ENCODE measurements at places on chromosomes 13 and 19. TPM values are rescaled to one million over a fixed set of nuclear protein-coding genes. Genes with fewer than 3 reads are reported as not detected.

DNA sequence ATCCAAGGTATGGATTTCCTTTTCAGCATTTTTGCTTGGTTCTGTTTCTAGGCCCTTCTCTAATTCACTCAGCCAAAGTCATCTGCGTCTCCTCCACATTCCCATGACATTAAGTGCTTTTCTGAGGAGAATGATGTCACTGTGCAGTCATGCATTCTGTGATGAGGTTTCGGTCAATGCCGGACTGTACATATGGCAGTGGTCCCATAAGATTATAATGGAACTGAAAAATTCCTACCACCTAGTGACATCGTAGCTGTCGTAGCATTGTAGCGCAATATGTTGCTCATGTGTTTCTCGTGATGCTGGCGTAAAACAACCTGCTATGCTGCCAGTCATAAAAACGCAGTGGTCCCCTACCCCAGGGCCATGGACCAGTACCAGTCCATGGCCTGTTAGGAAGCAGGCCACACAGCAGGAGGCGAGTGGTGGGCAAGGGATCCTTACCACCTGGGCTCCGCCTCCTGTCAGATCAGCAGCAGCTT, 63.4 kb upstream of the TNFRSF19 start:
- no peak for DNase-seq

GRCh38 chr13:51539887-51540286, 44.4 kb upstream of the WDFY2 start:
- DNase-seq = no peak

Gene PHF11
- 79.6 TPM for total RNA-seq

Gene DNM2
- total RNA-seq = 315 TPM

DNA sequence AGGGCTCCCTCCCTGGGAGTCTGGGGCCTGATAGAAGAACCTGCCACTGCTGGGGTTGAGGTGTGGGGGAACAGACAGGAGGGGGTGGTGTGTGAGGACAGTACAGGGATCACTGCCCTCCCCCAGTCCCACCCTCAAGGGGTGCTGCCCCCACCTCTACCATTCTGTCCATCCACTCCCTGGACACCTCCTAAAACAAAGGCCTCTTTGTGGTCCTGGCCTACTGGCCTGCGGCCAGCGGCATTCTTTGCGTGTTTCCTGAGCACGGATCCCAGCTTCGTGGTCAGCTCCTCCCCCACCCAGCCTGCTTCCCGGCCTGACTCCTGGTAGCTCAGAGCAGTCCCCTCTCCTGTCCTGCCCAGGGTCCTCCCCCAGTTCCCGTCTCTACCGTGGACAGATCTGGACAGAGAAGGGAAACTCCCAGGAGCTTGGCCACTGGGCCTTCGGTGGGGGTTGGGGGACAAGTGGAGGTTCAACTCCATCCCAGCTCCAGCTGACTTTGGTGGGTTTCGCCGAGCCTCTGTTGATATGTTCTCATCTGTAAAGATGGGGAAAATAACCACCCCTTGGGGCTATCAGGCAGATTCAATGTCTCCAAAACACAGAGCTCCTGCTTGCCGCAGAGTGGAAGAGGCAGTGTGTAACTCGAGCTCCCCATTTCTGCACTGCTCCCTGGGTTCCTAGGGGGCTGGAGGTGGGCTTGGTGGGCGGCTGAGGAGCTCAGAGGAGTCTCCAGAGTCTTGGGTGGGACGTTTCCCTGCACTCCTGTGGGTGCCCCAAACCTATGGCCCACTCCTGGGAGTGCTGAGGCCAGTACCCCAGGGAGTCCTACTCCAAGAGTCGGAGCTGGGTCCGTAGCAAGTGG, 48.7 kb downstream of the LYL1 start:
- no peak for DNase-seq

DNA sequence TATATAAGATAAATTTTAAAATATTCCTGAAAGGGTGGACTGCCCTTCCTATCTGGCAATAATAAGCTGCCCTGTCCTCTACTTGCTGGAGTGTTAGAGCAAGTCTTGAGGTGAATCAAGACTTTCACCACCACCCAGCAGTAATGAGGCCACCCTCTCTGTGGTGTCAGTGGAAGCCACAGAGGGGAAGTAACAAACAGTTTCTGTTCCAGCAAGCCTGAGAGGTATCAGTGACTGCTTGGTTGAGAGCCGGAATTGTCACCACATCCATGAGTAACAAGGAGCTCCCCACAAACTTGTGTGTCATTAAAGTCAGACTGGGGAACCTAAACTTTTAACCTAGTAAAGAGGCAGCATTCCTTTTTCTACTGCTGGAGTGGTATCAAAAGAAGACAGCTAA, 532.7 kb upstream of the SPRY2 start:
- peak; percentile 45 for DNase-seq

Gene CADM4
- 0.09 TPM for total RNA-seq

- no peak for DNase-seq
Measured at GRCh38 chr19:273393-273792, 17.8 kb downstream of the PLPP2 start.

DNA sequence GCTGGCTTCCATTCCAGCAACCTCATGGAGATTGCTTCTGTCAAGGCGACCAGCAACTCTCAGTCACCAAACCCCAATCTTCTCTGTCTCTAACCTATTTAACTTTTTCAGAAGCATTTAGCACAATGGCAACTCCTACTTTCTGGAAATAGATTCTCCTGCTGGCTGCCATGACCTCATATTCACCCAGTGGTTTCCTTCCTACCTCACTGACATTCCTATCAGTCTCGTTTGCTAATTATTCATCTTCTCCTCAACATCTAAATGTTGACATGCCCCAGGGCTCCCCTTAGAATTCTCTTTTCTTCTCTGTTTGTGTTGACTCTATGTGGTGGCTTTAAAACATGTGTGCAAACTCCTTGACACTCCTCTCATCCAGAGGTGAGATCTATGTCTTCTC, 106.7 kb downstream of the OLFM4 start:
- DNase-seq = no peak

Gene IQCN
- total RNA-seq = 3.1 TPM

DNA sequence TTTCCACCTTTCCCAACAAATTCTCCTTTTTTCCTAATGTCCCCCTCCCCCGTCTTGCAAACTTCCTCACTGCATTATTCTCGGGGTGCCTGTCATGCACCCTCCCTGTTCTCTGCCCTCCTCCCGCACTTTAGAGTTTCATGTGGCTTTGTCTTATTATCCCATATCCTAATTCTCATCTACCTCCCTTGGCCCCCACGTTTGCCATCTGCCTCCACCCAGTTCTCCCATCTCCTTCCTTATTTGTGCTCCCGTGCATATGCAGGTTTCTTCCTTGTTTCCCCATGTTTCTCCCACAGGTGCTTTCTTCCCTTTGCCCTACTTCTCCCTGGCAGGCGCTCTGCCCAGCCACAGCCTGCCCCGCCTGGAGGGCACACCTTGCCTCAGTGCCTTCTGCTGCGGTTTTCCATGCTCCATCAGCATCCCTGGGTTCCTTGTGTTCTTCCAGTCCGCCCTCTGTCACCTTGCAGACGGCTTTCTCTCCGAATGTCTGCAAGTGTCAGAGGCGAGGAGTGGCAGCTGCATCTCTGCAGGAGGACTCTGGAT, 1.5 kb downstream of the SPATA13 start:
- no peak for DNase-seq

DNA sequence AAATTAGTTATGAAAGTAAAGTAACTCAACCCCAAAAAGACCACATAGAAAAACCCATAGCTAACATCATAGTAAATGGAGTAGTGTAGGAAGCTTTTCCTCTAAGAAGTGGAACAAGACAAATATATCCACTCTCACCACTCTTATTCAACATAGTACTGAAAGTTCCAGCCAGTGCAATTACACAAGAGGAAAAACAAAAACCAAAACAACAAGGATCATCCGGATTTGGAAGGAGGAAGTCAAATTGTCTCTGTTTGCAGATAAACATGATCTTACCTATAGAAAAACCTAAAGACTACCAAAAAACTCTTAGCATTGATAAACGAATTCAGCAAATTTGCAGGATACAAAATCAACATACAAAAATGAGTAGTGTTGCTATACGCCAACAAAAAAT, 8.5 kb upstream of the SIGLEC8 start:
- no peak for DNase-seq

DNA sequence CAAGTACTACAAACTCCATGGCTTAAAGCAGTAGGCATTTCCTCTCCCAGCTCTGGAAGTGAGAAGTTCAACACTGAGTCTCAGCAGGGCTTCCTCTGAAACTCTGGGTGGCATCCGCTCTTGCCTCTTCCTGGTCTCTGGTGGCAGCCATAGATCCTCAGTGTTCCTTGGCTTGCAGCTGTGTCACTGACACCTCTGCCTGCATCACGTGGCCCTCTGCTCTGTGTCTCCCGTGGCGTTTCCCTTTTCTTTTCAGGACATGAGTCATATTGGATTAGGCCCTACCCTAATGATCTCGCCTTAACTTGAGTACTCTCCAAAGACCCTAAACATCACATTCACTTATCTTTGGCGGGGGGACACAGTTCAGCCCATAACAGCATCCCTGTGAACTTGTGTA, 466.7 kb downstream of the MYO16 start:
- DNase-seq = no peak

GRCh38 chr19:40262422-40262821, 22.7 kb downstream of the AKT2 start:
- no peak for DNase-seq

- DNase-seq = peak; percentile 68
Measured at GRCh38 chr13:25286308-25286968, 850 bp downstream of the MTMR6 start.

DNA sequence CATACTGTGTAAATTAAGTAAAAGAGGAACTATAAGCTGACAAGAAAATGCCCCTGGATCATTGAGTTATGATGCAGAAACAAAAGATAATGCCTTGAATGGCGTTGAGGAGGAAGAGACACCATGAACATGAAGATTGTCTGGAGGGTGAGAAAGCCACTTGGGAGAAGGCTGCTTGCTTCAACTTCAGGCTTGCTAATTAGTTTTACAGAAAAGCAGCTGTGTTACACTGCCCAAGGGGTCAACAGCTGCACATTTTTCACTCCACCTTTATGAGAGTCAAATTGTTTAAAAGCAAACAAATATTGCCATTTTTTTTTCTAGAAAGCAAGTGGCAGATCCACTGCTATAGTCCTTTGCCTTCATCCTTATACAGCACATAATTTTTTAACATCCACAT, 35.5 kb upstream of the KLF12 start:
- DNase-seq = no peak

DNA sequence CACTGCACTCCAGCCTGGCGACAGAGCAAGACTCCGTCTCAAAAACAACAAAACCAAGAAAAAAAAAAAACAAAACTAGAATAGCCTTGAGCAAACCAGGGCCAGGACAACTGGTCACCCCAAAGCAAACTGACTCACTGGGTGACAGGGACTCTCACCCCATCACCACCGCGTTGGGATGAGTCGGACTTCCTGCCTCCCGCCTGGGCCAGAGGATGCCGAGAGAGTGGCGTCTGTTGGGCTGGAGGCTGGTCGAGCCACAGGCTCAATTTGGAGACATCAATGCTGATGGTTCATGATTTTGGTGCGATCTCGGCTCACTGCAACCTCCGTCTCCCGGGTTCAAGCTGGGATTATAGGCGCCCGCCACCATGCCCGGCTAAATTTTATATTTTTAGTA, 11.6 kb downstream of the TMPRSS9 start:
- DNase-seq = no peak

Gene LYPD3
- 0.23 TPM for total RNA-seq

DNA sequence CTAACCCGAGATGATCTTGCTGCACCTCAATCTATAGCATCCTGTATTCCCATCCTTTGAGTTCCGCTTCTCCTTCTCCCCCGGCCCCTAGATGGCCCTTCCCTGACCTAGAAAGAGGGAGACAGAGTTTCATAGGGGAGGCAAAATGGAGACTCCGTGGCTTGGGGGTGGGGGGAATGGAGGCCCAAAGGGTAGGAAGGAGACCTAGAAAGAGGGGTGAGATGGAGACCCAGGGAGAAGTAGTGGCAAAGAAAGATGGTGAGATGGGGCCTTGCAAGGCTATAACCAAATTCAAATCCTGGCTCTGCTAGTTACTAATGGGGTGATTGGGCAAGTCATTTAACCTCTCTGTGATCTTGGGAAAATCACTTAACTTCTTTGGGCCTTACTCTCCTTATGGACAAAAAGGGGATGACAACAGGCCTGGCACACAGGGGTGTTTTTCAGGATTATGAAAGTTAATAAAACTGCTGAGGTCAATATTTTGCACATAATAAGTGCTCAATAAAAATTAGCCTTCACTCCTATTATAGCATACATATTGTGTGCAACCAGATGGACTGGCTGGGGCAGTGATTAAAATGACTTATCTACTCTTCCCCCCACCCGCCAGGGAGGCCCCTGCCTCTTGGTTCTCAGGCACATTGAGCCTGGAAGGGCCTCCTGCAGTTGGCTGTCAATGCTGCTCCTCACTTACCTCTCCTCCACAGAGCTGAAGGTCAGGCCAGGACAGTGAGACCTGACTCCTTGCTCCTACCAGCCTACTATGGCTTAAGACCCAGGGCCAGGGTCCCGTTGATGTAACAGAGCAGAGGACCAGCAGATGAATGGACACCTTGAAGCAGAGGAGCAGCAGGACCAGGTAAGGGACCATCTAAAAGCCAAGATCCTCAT, 633 bp downstream of the SPHK2 start:
- no peak for DNase-seq

DNA sequence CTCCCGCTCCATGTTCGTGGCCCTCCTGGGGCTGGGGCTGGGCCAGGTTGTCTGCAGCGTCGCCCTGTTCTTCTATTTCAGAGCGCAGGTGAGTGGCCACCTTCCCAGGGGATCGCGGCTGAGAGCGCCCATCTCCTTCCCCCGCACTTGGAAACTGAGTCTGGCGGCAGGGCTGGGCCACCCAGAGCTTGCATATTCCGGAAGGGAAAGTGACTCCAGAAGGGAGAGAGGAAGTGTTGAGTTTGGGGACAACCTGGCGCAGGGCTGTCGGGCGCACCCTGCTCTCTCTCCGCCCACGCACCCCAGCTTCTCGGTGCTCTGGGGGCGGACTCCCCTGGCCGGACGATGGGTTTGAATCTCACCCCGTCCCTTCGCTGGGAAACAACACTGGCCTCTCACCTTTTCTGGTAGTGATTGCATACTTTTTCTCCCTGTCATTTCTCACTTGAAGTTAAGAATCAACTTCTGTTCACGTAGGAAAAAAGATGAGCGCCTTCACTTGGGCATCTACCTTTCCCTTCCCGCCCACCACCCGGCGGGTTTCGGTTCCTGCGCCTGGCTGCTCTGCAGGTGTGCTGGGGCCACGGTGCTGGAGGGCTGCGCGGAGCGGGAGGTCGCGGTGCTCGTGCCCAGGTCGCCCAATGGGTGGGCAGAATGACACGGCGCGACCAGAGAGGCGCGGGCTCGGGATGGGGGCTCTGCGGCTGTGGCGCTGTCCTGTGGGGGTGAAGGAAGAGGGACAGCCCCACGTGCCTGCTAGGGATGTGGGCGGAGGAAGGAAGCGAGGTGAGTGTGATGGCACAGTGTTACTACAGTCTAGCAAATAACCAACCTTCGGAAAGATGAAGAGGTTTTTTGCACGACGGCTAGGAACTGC, 721 bp downstream of the TNFSF11 start:
- DNase-seq = peak; percentile 66

Measured in activated CD8-positive, alpha-beta memory T cell treated with anti-CD3 and anti-CD28 coated beads, Interleukin-2, amount 10 ng/mL, durations not matched to agents 7 days and 5 days (primary cell).